HCT116 (cell line): ENCODE measurements at places on chromosomes 16 and 17. TPM values are rescaled to one million over a fixed set of nuclear protein-coding genes. Genes with fewer than 3 reads are reported as not detected.

- H3K36me3 ChIP-seq, result no peaks in the 10 kb centered on the region
- no peak overlapping the region for H3K4me3 ChIP-seq
- no peak for DNase-seq
- peaks cover 47% of the 10 kb centered on the region for H3K27me3 ChIP-seq
- H3K27ac ChIP-seq, result no peak overlapping the region
These were observed 213.9 kb downstream of the CBLN1 start for GRCh38 chr16:49067776-49068175.

GRCh38 chr16:4283441-4283840, 10.6 kb upstream of the TFAP4 start:
- peaks cover 35% of the 10 kb centered on the region for H3K4me1 ChIP-seq
- no peak overlapping the region for H3K4me3 ChIP-seq
- DNase-seq, result no peak
- H3K36me3 ChIP-seq, result no peaks in the 10 kb centered on the region
- no peaks in the 10 kb centered on the region for H3K27me3 ChIP-seq
- no peak overlapping the region for H3K27ac ChIP-seq

DNA sequence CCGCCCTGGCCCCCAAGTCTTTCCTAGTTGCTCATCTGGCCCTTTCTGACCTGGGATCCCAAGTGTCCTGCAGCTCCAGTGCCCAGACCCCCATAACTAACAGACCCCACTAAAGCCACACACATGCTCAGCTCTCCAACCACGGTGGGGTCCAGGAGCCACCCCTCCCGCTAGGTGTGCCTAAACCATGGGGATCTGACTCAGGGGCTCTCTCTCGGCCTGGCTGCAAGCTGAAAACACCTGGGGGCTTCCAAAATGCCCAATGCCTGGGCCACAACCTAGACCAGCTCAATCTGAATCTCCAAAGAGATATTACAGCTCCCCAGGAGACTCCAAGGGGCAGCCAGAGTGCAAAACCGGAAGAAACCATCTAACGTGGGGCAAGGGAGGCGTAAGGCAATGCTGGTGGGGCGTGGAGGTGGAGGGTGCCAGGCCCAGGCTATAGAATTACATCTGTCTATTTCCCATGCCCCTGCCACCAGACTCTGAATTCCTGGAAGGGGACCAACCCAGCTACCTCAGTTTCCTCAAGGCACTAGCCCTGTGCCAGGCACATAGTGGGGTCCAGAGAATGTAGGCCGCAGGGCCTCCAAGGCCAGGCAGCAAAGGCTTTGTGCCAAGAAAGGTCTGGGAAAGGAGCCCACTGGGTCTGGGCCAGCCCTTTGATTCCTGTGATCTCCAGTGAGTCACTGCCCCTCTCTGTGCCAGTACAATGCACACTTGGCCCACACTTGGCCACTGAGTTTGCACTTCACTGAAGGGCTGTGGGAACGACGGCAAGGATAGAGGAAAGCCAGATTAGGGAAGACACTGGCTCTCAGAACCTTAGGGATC, 3.3 kb downstream of the CD2BP2 start:
- peak; percentile 39 for DNase-seq
- H3K36me3 ChIP-seq, result peaks cover 9% of the 10 kb centered on the region; the same call in 1 of the 2 replicates
- no peaks in the 10 kb centered on the region for H3K27me3 ChIP-seq
- peaks cover 36% of the 10 kb centered on the region for H3K4me1 ChIP-seq

DNA sequence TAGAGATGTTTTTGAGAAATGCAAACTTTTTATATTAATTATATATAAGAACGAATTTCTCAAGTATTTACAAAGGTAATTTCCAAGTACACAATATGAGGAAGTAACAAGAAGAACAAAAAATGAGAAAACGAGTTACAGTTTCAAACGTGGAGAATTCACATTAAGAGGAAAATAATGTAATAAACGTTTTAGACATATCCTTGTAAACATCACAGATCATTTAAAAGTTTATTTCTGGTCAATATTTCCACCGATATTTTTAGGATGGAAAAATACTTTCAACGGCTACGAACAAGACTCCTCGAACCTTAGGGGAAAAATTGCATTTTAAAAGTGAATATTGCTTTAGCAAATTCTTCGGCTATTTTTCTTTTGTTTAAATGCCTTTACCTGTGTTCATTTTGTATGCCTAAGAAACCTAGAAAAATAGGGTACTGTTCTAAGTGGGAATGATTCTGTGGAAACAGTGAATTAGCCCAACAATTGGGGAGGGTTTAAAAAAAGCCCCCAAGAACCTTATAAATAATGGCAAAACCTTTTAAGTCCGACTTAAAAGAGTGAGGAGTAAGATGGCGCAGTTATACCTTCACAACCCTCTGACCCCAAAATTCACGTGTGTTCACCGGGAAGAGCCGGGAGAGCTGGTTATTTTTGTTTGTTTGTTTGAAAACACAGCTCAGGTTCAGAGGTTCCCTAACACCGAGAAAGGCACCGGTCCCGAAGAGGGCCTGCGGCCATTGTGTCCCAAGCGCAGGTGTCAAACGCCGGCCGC, 3.3 kb downstream of the HNF1B start:
- no peaks in the 10 kb centered on the region for H3K36me3 ChIP-seq
- no peaks in the 10 kb centered on the region for H3K4me1 ChIP-seq
- DNase-seq, result no peak
- H3K27me3 ChIP-seq, result no peaks in the 10 kb centered on the region
- peak overlapping the region; percentile 62 for H3K4me3 ChIP-seq
- peak overlapping the region; percentile 76 for H3K27ac ChIP-seq

DNA sequence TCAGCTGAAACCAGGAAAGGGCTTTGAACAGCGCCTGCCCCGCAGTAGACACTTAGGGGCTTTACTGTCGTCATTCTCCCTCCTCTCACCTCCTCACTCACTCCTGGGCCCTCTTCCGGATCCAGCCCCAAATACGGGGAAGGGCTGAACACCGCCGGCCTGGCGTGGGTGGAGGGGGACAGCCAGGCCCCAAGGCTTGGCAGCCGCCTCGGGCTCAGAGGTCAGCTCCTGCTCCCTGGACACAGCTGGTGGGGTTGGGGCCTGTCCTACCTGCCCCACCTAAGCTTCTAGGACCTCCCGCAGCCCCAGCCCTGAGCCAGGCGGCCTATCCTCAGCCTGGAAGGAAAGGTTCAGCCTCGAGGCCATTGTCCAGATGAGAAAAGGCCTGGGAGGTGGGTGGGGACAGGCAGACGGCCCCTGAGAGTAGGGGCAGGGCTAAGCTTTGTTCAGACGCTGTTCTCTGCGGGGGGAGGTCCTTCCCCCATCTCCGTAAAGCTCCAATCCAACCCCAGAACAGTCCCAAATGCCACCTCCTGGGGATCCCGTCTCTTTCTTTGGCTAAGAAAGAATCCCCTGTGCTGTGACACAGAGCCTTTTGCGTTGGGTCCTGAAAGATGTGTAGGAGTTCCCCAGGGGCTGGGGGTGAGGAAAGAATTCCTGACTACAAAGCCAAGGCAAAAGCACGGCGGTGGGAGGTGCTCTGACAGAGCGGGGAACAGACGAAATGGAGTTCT, 881 bp upstream of the LLGL1 start:
- no peaks in the 10 kb centered on the region for H3K27me3 ChIP-seq
- H3K4me3 ChIP-seq, result peak overlapping the region; percentile 37
- H3K36me3 ChIP-seq, result no peaks in the 10 kb centered on the region
- H3K27ac ChIP-seq, result 0 out of 2 replicates have a peak overlapping the region, but pooled peaks have one; percentile 10

DNA sequence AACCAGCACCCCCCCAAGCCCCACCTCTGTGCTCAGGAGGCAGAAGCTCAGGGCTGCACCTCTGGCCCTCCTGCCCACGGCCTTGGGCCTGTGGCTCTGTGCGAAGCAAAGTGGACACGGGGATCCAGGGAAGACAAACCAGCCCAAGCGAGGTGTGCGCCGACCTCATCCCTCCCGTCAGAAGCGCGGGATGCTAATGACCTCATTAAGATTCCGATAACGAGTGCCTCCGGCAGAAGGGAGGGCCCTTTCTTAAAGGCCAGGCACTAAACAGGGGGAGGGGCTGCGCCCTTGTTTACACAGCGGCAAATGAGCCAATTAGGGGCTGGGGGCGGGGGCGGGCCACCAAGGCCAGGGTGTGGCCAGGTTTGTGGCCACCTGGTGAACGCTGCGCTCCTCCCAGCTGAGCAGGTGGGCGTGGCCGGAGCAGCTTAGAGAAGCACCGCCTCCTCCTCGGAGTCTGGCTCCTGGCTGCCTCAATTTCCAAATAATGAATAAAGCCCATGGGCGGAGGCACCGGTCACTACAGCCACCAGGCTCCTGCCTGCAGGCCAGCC, 3.2 kb downstream of the CBX4 start:
- peaks cover 78% of the 10 kb centered on the region for H3K4me1 ChIP-seq
- H3K27ac ChIP-seq, result peak overlapping the region; percentile 94; the same call in 1 of the 2 replicates
- H3K27me3 ChIP-seq, result no peaks in the 10 kb centered on the region
- H3K4me3 ChIP-seq, result no peak overlapping the region

GRCh38 chr17:74276051-74276476, 2.0 kb downstream of the DNAI2 start:
- DNase-seq, result no peak
- no peaks in the 10 kb centered on the region for H3K36me3 ChIP-seq
- H3K4me1 ChIP-seq, result no peaks in the 10 kb centered on the region
- 0 out of 2 replicates have a peak, but pooled peaks cover 3% of the 10 kb centered on the region for H3K27me3 ChIP-seq
- H3K27ac ChIP-seq, result no peak overlapping the region
- H3K4me3 ChIP-seq, result no peak overlapping the region

- no peak overlapping the region for H3K4me3 ChIP-seq
- H3K27me3 ChIP-seq, result no peaks in the 10 kb centered on the region
- H3K27ac ChIP-seq, result no peak overlapping the region
- H3K4me1 ChIP-seq, result peaks cover 13% of the 10 kb centered on the region
- H3K36me3 ChIP-seq, result no peaks in the 10 kb centered on the region
- DNase-seq, result no peak
These were observed 73.4 kb upstream of the GNG13 start for GRCh38 chr16:873889-874288.

Gene GUCY2D
- 1.4 TPM for total RNA-seq

Gene GLIS2
- total RNA-seq, result 18.2 TPM

Gene MEIOC
- total RNA-seq, result not detected

Gene PRSS36
- not detected for total RNA-seq
